NCI-H1092 (cell line): ENCODE measurements at places on chromosomes 6 and 20.

DNA sequence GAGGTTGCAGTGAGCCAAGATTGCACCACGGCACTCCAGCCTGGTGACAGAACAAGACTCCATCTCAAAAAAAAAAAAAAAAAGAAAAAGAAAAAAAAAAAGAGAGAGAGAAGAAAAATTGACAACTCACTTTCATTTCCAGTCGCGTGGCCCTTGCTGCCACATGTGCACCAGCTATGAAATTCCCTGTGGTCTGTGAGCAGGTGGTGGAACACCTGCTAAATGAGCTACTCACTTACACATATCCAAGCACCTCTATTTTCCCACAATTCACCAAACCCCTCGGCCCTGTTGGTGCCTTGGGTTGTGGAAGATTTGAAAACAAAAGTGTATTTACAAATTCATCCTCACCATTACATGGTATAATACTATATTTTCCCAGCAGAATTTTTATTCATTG, 105.2 kb upstream of the ASF1A start:
- no peak for DNase-seq

GRCh38 chr6:99121748-99122147, 174.0 kb upstream of the FBXL4 start:
- no peak for DNase-seq

- no peak for DNase-seq
These were observed 48.5 kb downstream of the STK4 start for GRCh38 chr20:45014671-45015415.

DNA sequence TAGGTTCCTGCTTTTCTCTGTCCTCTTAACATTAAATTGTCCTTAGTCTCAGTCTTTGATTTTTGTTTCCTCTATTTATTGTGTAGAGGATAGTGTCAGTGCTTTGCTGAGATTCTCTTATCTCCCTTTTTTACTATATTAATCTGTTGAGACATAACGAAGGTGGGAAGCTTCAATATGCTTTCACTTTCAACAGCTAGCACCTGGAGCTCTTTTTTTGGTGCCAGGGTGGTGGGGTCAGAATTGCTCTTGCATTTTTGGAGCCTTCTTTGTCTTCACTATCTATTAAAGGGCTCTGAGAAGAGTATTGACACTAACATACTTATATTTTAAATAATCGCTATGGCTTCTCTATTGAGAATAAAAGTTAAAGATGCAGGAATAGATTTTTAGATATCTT, 97.1 kb upstream of the EPHA7 start:
- no peak for DNase-seq

- no peak for DNase-seq
These were observed 69.8 kb downstream of the TMEM170B start for GRCh38 chr6:11607383-11607782.

DNA sequence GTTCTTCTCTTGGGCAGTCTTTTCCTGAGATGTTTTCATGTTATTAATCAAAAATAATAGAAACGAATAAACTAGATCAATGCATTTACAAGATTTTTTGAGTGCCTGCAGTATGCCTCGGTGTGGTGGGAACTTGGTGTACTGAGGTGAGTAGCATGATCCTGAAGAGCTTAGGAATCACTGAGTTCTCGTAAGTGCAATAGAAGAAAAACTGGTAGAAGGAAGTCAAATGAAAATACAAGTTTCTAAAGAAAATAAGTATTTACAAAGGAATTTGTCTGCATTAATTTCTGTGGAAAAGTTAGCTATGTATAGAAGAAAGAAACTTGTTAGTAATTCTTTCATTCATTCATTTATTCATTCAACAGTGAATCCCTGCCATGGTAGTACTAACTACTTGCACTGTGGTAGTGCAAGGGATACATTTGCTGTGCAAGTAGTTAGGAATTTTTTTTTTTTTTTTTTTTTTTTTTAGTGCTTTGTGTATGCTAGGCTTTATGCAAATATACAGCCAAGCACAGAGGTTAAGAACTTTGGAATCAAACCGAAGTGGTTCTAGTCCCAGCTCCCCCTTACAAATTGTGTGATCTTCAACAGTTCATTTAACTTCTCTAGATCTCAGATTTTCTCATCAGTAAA, 13.9 kb downstream of the NT5E start:
- no peak for DNase-seq

GRCh38 chr6:72769459-72770125, 147.7 kb downstream of the KCNQ5 start:
- DNase-seq: no peak

DNA sequence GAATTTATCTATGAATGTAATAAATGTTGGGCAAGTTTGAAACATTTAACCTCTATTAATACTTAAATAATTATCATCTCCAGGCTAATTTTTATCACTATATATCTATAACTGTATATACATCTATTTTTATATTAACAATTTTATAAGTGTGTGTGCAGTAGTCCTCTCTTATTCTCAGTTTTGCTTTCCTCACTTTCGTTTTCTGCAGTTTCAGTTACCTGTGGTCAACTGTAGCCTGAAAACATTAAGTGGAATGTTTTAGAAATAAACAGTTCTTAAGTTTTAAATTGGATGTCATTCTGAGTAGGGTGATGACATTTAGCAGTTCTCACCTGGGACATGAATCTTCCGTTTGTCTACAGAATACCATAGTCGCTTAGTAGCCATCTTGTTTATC, 379.4 kb upstream of the MAN1A1 start:
- DNase-seq: no peak

DNA sequence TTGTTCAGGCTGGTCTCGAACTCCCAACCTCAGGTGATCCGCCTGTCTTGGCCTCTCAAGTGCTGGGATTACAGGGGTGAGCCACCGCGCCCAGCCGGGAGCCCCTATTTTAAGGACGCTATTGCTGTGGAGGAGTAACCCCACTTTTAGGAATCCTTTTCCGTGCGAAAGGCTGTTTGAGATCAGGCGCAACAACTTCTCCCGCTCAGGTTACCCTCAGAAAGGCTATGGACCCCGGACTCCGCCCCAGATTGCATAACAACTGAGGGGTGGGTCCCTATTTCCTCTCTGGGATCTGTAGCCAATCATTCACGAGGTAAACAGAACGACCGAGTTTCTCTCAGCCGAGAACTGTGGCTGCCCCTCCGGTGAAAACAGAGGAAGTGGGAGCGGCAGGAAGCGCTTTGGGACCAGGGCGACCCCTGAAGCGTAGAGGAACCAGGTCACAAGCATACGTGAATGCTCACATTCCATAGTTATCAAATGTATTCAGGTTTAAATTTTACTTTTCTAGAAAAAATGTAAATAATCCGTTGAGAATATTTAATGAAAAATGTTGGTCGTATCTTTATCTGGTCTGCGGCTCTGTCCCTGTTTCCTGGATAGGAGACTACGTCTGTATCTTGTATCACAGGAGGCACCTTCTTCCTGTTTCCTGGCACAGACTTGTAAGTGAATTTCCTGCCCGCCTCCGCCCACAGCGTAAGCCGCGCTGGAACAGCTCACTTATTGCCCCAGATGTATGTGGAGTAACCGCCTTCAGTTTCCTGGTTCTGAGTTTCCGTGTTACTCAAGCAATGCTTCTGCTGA, 26.8 kb downstream of the HLA-E start:
- no peak for DNase-seq

- DNase-seq: no peak
These were observed 39.1 kb upstream of the ARHGAP18 start for GRCh38 chr6:129748901-129749748.

DNA sequence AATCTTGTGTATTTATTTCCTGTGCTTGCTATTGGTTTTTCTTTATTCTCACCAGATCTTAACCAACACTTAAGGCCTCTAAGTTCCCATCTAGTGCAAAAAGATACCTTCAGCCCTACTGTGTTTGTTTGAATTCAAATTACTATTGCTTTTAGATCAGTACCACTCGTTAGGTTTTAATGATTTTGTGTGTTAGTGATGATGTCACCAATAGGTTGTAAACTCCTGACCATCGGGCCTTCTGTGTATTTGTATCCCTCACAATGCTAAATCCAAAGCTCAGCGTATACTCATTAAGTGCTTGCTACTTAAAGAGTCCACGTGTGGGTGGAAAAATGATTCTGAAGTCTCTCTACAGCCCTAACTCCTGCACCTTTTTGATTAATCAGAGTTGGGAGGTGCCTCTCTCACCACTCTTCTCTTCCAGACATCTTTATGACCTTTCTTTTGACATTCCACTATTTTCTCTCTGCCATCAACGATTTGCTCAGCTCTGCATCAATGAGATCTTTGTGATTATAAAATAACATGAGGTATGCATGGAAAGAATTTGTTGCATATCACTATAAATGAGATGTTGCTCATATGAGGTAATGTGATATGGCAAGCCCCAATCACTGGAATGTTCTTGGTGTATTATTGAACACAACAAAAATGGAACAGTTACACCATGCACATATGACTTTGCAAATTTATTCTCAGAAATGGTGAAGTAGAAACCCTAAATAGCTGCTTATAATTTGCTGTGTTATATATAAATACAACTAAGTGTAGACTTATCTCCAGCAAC, 55.1 kb upstream of the LAMA2 start:
- no peak for DNase-seq

DNA sequence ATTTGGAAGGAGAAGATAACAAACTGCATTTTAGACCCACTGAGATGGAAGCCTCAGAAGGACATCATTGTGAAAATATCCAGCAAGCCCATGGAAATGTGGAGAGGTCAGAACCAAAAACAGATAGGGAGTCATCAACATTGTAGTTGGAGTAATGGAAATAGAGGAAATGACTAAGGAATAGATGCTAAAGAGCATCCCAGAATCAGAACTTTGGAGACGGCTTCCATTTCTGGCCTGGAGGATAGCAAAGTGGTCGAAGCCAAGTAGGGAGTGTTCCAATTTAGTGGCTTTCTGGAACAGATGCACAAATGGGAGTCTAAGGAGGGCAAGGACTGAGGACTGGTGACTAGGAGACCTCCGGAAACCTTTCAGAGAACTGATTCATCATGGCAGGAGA, 3.6 kb downstream of the BEND6 start:
- no peak for DNase-seq

DNA sequence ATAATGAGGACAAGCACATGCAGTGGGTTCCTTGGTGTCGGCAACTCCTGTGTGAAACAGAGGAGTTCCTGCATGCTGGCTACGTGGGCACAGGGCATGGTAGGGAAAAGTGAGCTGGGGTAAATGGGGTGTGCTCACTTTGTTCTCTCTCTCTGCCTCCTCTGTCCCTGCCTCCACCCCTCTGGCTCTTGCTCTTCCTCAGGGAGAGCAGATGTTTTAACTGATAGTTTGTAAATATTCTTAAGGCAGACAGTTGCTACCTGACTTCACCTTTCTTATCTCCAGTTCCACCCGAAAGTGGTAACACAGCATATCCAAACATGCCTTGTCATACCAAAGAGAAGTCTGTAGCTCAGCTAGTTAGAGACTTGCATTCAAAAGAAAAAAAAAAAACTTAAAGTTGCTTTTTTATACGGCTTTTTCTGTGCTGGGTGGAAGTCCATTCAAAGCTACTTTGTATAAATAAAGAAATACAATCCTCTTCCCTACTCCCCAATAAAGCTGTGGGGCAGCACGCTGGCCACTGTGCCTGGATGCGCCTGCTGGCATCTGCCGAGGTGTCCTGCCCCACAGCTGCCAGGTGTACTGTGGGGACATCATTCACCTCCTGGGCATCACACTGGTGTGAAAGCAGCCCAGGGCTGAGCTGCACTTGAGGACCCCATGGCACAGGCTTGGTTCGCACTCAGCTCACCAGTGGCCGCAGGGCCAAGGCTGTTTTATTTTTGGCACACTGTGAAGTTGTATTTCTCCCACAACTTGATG, 93.6 kb downstream of the FOXC1 start:
- DNase-seq: no peak

- DNase-seq: no peak
These were observed 24.1 kb downstream of the USP45 start for GRCh38 chr6:99491171-99491570.

GRCh38 chr20:11966186-11966585, 48.5 kb downstream of the BTBD3 start:
- DNase-seq: no peak

DNA sequence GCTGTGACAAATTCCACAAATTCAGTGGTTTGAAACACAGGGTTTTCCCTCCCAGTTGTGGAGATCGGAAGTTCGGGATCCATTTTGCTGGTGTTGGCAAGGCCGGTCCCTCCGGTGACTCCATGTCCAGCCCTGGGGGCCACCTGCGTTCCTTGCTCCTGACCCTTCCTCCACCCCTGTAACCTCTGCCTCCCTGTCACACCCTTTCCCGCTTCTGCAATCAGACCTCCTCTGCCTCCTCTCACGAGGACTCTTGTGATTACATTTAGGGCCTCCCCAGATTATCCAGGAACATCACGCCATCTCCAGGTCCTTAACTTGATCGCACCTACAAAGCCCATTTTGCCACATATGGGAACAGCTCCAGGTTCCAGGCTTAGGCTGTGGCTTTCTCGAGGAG, 12.5 kb downstream of the RPS6KA2 start:
- no peak for DNase-seq

GRCh38 chr20:47334022-47334551, 22.4 kb downstream of the ZMYND8 start:
- DNase-seq: no peak

DNA sequence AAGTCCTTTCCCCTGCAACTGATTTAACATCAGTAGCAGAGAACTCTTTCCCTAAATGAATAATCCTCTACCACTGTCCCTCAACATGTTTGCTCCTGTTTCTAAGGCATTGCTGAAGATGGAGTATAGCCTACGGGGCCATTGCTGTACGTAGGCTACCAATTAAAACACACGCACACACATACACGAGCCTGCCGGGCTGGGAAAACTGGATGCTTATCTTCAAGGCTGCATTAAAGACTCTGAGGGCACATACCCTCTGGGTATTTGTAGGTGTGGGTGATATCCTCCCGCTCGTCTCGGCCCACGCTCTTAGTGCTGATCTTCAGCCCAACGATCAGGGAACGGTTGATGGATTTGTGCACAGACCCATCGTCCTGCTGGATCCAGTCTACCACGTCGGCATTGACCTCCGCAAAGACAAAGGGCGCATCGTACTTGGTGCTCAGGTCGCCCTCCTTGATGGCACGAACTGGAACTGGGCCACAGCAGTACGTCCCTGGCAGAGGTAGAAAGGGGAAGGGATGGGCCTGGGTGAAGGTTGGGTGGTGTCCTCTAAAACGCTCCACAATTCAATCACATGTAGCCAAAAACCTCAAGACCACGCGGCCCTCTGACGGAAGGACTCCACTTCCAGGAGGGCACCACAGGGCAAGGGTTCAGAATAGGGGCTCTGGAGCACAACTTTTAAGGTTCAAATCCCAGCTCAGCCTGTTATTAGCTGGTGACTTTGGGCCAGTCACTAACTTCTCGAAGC, 25.7 kb downstream of the TGM2 start:
- no peak for DNase-seq

GRCh38 chr6:49915035-49915434, 48.7 kb upstream of the CRISP1 start:
- peak; percentile 37 for DNase-seq

DNA sequence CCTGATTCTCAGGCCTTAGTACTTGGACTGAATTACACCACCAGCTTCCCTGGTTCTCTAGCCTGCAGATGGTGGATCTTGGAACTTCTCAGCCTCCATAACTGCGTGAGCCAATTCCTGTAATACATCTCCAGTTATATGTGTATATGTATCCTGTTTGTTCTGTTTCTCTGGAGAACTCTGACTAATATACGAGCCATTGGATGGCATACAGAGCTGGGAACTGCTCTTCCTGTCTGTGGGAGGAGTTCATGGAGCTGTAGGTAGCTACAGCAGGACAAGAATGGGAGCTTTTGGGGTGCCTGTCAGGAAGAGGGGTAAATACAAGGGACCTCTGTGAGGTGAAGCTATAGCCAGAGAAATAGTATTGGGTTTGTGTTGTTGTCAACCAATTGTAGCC, 41.2 kb downstream of the TMEM14A start:
- no peak for DNase-seq

GRCh38 chr6:117149324-117149723, 116.0 kb upstream of the VGLL2 start:
- DNase-seq: no peak

GRCh38 chr6:18206591-18206990, 51.4 kb downstream of the KDM1B start:
- DNase-seq: no peak
